ENCODE measurements at places on chromosomes 3 and 15.

GRCh38 chr15:28955993-28956421, 70.2 kb downstream of the APBA2 start:
- DNase-seq: no peak

GRCh38 chr3:34056951-34057390, 258.5 kb downstream of the PDCD6IP start:
- peak; percentile 27 for DNase-seq

DNA sequence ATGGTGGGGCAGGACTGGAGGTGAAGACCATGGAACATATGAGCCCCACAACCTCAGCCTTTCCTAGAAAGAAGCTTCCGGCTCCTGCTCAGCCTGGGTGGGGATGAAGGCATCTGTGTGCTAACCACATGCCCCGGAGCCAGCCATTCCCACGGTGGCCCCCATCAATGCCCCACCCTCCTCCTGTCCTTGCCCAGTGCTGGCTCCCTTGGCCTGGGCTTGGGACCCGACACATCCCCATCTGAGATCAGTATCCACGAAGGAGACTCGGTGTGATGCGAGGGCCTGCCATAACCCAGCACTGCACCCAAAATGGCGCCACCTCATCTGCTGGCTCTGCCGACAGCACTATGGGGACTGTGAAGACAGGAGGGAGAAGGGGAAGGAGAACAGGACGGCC, 16.5 kb upstream of the PLXND1 start:
- DNase-seq: no peak

- DNase-seq: no peak
Observed at GRCh38 chr3:86938416-86939105, 52.4 kb downstream of the VGLL3 start.

GRCh38 chr3:135329479-135329878, 534.4 kb downstream of the EPHB1 start:
- peak; percentile 77 for DNase-seq

- DNase-seq: no peak
Observed at GRCh38 chr3:4711680-4711992, 218.5 kb downstream of the ITPR1 start.

DNA sequence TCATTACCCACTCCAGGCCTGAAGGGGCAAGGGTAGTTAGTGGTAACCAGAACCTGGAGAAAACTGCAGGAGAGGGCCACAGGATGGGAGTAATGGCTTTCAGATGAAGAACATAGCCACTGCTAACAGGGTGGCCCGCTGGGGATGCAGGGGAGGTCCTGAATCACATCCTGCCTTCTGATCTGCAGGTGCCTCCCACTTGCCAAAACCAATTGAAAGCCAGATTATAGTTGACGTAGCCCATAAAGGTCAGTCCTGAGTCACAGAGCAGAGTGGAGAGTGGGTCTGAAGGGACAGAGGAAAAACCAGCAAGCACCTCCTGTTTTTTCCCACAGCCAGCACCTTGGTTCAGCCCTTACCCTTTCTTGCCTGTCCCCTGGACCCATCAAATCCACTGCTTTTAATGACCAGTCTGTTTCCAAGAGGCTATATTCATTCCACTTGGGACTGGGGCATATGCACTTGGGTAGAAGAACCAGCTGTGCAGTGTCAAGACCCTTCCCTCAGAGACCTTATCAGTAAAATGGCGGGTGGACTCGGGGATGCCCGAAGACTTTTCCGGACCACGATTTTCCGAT, 646 bp upstream of the SLC35G2 start:
- no peak for DNase-seq

DNA sequence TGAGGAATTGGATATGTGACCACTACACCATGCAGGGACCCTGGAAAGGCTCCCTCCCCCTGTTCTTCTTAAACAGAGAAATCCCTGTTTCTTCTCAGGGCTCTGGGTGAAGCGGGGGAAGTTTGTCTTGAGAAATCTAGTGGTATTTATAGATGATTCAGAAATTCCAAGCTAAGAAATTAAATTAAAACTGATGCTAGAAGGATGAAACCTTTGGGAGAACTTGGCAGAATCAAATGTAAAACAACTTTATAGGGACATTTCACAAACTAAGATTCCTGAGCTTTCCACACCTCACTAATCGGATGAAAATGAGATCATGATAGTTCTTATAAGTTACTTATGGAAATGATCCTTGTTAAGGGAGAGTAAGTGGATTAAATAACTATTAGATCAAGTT, 54.2 kb downstream of the FBXL2 start:
- DNase-seq: no peak

DNA sequence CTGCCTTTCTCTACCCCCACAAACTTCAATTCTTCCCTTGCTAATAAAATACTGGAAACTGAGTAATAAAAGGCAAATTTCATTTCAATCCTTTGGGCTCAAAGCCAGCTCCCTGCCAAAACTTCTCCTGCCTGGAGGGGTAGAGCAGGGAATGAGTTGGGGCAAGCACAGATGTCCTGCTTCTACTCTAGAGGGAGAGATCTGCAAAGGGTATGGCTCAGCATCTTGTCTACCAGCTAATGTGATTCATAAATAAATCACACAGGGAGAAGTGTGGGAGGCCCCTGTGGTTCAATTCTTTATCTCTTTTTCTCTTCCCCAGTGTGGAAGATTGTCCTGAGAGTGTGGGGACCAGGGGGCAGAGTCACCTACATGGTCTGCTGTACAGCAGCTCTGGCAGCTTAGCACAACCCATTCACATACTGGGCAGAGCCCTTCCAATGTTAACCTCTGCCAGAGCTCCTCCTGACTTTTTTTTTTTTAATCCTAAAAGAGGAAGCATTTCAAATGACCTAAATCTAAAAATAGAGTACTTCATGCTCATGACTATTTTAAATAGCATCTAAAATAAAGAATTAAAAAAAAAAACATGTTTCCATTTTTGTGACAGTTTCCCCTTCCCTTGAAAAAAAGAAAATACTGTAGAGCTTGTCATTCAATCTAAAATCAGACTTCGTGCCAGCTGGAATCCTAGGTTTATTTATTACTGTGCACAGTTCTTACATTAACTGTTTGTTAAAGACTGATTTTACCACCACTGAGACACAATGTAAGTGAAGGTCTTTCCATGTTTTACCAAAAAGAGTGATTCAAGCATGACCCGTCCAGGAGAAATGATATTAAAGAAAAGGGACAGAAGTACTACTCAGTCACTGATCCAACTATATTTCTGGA, 1083.7 kb upstream of the CFAP20DC start:
- DNase-seq: no peak

DNA sequence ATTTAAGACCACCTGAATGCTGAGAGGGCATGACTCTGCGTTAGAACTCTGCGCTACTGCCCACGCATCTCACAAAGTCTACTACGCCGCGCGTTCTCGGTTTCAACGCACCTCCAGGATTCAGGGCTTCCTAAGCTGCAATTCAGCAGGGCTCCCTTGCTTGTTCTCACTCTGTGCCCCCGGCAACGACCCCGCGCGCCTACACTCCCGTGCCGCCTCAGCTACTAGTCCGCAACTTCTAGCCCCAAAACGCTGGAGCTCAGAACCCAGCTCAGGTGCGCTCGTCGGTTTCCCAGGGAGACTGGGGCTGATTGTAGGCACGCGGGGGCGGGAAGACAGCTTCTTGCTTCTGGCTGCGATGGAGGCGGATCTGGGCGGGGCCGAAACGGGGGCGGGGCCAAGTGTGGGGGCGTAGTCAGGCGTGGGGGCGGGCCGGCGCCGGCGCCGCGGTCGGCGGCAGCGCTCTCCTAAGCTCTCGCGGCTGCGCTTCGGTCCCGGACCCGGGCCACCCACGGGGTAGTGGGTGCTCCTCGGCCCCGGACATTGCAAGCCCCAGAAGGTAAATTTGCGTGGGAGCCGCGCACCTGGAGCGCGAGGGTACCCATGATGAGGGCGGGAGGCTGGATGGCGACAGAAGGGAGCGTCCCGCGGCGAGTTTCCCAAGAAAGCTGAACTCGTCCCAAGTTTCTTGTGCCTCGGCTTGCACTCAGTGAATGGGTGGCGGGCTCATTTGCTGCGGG, at the start of gene ARHGEF26:
ARHGEF26 (plus strand) TSS at position 430 of the 740 bp plus-strand sequence. CDS start 603 bp downstream, outside the sequence.
- peak; percentile 35 for DNase-seq

DNA sequence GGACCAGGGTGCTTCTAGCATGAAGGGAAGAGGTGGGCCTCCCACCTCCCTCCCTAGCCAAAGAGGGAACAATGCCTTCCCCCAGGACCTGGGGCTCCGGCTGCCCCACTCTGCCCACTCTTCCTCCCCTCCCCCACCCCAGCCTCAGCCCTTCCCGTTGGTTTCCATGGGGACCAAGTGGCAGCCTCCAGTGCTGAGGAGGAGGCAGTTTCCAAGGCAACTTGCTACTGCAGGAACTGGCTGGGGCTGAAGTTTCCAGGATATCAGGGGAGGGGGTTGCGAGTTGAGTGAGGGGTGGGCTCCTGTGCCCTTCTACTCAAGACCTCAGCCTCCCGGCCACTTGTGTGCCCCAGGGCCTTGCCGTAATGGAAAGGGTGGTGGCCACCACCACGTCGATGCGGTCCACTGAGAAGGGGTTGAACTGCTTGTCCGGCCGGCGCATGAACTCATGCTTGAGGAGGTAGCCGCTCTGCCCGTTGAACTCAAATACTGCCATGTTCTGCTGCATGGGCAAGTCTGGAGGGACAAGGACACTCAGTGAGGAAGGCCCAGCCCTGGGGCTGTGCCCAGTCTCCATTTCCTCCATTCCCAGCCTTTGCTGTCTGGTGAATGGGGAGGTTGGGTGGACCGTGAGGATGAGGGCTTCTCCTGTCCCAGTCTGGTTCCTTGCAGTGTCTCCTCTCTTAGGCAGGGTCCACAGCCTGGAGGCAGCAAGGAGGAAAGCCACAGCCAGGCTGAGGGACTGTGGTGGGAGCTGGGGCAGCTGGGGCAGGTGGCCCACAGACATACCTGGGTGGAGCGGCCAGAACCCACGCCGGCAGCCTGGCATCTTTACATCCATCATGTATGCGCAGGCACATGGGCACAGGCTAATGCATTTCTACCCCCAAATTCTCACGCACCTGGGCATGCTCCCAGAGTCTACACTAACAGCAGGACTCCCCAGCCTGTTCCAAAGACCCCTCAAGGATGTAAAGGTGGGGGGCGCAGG, 11.3 kb upstream of the ANKRD63 start:
- DNase-seq: no peak

- no peak for DNase-seq
Observed at GRCh38 chr15:72037321-72037720, 80.6 kb downstream of the MYO9A start.

GRCh38 chr3:163490119-163490518, 1588.2 kb downstream of the SI start:
- DNase-seq: peak; percentile 46

- DNase-seq: no peak
Observed at GRCh38 chr15:38323895-38324294, 71.3 kb downstream of the SPRED1 start.

- DNase-seq: no peak
Observed at GRCh38 chr15:70316059-70316600, 218.4 kb upstream of the TLE3 start.

GRCh38 chr3:32862247-32862935, 44.6 kb downstream of the TRIM71 start:
- no peak for DNase-seq

GRCh38 chr3:171770689-171771620, 39.3 kb downstream of the PLD1 start:
- no peak for DNase-seq

DNA sequence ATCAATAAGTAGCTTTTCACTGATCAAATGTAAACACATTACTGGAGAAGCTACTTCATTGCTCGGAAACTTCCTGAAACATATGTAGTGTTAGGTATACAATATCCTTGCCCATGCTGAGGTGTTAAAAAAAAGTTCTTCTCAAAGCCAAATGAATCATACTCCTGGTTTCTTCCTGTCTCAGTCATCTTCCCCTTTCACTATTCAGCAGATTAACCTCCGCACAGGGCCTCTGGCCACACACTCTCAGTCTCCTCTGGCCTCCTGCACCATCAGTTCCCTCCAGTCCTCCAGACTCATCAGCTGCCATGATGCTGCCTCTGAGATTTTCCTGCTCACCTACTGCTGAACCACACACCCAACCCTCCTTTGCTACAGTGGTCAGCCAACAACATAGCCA, 70.5 kb upstream of the BOC start:
- DNase-seq: peak; percentile 49

- DNase-seq: no peak
Observed at GRCh38 chr3:117130222-117130621, 420.6 kb downstream of the TUSC7 start.

DNA sequence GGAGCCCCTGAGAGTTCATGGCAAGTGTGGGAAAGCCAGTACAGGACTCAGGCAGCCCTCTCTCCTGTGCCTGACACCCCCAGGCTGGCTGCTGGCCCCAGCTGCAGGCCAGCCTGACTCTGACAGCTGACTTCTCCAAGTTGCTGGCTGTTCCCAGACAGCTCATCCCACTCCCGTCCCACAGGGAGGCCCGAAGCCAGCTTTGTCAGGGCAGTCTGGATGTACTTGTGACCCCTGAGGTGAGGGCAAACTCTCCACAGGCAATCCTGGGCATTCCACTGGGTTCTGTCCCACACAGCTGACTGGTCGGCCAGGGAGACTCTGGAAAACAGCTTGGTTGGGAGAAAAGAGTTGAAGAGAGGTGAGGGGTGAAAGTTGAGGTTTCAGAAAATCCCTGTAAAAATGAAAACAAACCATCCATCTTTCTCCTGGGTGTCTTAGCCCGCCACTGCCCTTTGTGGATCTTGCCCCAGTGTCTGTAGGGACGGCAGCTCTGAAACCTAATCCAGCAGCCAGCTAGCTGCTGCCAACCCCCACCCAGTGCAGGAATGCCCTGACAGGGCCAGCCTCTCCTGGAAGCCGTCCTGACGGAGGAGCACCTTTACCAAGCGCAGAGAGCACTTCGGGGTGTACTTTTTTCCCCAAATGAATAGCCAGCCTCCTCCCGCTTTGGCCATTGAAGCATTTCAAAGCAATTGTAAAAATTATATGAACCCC, 87.9 kb downstream of the DNAJB8 start:
- no peak for DNase-seq

- DNase-seq: no peak
Observed at GRCh38 chr3:186099178-186099577, 9.7 kb downstream of the ETV5 start.

- DNase-seq: no peak
Observed at GRCh38 chr15:88711806-88712205, 73.0 kb downstream of the ISG20 start.

DNA sequence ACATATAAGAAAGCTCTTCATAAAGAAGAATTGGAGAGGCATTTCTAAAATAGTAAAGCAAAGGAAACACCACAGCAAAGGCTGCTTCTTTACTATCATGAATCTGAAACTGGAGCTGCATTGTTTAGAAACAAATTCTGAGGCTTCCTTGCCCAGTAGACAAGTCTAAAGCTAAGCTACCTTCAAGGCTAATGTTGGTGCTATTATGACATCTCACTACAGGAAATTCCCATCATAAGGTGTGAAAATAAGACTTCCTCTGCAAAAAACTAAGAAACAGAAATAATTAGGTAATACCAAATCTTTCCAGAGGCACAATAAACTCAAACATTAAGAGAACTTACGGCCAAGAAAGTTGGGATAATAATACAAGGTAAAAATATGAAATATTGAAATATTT, 89.9 kb upstream of the P3H2 start:
- DNase-seq: no peak

GRCh38 chr3:143121241-143122088, 1.9 kb downstream of the CHST2 start:
- no peak for DNase-seq
